AG10803 (cell line): ENCODE measurements at places on chromosomes 4 and X.

DNA sequence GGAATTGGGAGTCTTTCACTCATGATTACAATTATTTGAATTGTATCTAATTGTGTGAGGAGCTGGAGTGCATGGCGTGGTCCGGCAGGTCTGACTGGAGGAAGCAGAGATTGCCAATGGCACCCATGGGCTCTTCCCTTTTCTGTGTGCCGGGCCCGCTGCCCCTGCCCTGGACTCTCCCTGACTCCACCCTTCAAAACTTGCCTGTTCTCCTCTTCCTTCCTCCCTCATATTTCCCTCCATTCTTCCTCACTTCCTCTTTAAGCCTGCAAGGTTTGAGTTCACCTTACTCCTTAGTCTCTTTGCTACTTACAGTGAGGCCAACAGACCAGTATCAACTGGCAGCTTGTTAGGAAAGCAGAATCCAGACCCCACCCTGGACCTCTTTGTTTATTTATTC, 6.5 kb upstream of the STBD1 start:
- DNase-seq = no peak

DNA sequence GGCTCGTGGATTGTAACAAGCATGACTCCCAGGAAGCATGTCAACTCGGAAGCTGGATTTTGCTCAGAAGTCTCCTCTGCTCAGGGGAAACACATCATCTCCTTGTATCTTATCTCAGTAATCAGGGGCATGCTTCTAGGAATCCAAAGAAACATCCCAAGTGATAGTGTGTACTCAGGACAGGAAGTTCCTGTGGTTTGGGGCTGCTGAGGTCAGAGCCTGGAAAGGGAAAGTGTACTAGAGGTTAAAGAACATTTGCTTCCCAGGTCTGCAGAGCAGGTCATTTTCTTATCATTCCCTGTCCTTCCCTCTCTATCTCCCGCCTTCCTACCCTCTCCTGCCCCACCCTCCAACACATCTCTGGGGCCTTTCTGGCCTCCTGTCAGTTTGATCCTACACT, 38.8 kb downstream of the SLC34A2 start:
- DNase-seq = no peak

GRCh38 chr4:174260099-174260498, 23.4 kb downstream of the FBXO8 start:
- DNase-seq = peak; percentile 85

DNA sequence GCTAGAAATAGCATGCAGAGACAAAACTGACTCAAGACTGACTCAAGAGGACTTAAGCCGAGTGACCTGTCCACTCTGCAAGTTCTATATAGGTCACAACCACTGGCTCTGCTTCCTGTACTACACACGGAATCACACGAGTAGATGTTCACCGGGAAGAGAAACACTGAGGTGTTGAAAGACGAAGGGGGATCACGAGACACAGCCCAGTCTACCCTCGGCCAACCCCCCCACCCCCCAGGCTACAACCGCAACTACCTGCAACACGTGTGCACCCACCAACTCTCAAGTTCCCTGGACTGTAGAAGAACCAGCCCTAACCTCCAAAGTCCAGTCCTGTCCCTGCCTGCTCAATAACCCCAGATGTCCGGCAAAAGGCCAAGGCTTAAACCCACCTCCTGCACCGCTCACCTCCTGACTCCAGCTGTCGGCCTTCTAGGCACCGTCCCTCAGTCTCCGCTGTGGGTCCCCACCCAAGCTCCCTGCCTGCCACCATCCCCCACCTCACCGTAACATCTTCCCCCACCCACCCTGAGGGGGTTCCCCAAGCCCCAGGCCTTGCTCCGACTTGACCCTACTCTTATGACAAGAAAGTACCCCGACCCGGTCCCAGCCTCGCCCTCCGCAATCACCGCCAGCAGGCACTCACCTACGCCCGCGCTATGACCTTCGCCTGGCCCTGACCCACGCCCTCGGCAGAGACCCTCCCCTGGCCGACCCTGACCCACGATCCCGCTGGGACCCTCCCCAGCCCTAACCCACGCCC, 739 bp downstream of the GAK start:
- DNase-seq = peak; percentile 54

GRCh38 chr4:64883087-64883807, 474.0 kb upstream of the TECRL start:
- DNase-seq = no peak
